ENCODE measurements at places on chromosomes 12 and 14.
A peak's percentile ranks its signal among the peaks of the same experiment; 100 is the strongest.

DNA sequence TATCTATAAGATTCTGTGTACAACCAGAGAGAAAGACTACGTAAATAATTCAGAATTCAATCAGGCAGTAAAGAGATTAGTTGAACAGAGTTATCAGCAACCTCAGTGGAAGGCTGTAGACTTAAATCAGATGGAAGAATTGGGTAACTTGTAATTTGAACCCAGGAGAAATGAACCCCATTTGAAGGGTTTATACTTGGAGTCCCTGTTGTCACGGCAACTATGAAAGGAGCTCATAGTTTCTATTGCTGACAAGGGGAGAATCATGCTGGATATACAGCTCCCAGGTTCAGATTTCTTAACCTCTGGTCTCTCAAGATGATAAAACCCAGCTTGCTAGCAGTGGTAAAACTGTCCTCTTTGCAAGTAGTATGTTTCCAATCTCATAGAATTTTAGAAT lies 54.4 kb upstream of the BMP4 start:
- DNase-seq: no peak

GRCh38 chr12:45587012-45587411 lies 142.5 kb upstream of the ARID2 start:
- no peak for DNase-seq

- DNase-seq: no peak
These were observed 119.5 kb upstream of the WSCD2 start for GRCh38 chr12:108009442-108010070.

DNA sequence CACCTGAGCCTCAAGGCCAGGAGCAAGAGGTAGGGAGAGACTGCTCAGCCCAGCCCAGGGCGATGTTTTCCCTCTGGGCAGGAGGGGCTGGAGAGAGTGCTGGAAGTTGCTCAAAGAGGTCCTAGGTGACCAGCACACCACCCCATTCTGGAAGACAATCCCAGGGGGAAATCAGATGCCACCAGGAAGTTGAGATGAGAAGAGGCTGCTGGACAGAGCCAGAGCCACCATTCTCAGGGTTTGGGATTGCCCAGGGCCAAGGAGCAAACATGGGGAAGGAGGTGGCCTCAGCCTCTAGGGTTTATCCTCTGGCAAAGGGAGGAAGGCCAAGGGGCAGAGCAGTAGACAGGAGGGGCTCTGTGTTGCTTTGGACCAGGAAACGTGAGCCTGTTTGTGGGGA lies 11.6 kb downstream of the CCDC85C start:
- no peak for DNase-seq

GRCh38 chr14:88069677-88070076 lies 64.7 kb downstream of the GPR65 start:
- no peak for DNase-seq

GRCh38 chr14:61934385-61934784 lies 172.2 kb downstream of the SNAPC1 start:
- no peak for DNase-seq

- DNase-seq: peak; percentile 56
These were observed 91.5 kb downstream of the FBXW8 start for GRCh38 chr12:117002051-117002817.

DNA sequence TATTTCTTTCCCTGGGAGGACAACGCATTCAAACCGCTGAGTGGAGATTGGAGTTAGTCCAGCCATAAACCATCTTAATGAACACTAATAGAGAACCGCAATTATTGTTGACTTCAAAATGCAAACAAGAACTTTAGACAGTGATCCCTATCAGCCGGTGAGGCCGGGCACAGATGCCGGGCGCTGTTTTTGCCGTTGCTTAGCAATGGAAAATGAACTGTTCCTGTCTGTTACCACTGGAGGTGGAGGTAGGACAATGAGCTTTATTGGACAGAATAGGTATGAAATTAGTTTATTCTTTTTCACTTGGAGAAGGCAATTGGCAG lies 216.8 kb downstream of the TTC8 start:
- no peak for DNase-seq

- peak; percentile 77 for DNase-seq
These were observed 447.6 kb upstream of the CCDC196 start for GRCh38 chr14:66038618-66039017.

- no peak for DNase-seq
These were observed 13.2 kb downstream of the STK38L start for GRCh38 chr12:27257104-27257843.

DNA sequence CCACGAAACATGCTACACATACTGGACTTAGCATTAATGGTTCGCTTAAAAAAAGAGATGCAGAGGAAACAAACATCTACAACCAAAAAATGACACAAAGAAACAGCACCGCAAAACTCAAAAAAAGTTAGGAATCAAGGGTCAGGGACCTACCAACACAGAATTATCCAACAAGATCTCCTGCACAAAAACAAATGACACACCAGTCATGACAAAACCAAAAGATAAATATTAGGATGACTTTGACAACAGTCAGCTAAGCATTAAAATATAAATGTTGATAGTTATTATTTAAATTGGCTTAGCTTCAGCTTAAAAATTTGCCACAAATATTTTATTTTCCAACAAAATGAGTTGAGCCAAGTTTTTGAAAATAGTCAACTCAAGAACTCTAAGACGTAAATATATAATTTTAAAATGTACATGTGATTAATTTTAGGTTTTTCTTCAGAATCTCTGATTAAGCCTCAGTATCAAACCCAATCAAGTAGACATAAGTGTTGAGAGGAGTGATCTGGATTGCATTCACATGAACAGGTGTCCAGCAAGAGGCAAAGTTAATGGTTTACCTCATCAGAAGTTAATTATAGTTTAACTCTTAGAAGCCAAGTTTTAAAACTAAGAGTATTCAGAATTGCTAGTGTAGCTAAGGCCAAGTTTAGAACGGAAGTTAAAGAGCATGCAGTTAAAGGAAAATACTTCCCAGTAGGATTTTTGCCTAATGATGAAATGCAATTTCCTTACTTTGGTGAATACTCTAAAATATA lies 79.9 kb downstream of the HEATR5A start:
- DNase-seq: no peak

- DNase-seq: no peak
These were observed 182.2 kb upstream of the MDGA2 start for GRCh38 chr14:47857646-47858045.

Measured in muscle of leg (tissue), 16 donors.